Activated naive CD4-positive, alpha-beta T cell treated with anti-CD3 and anti-CD28 coated beads for 36 hours (primary cell): ENCODE measurements at places on chromosomes 1 and 21. TPM values are rescaled to one million over a fixed set of nuclear protein-coding genes. Genes with fewer than 3 reads are reported as not detected.

THEM4 gene
- total RNA-seq, result 20.1 TPM

- H3K4me1 ChIP-seq, result peaks cover 8% of the 10 kb centered on the region
- DNase-seq, result peak; percentile 37
- H3K27me3 ChIP-seq, result no peaks in the 10 kb centered on the region
- H3K4me3 ChIP-seq, result no peak overlapping the region
Observed at GRCh38 chr21:43352568-43353281, 74.2 kb downstream of the SIK1 start.

DNA sequence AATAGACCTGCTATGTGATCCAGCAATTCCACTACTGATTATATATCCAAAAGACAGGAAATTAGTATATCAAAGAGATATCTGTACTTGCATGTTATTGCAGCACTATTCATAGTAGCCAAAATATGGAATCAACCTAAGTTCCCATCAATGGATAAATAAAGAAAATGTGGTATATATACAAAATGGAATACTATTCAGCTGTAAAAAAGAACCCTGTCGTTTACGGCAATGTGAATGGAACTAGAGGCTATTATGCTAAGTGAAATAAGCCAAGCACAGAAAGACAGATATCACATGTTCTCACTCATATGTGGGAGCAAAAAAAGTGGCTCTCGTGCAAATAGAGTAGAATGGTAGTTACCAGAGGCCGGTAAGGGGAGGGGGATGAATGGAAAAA lies 9.2 kb downstream of the DNAH14 start:
- no peak overlapping the region for H3K4me3 ChIP-seq
- H3K36me3 ChIP-seq, result peaks cover 3% of the 10 kb centered on the region
- no peak for DNase-seq
- H3K27me3 ChIP-seq, result peaks cover 6% of the 10 kb centered on the region

PROK1 gene
- not detected for total RNA-seq

GRCh38 chr1:205746757-205747412 lies 3.1 kb downstream of the NUCKS1 start:
- no peaks in the 10 kb centered on the region for H3K27me3 ChIP-seq
- DNase-seq, result no peak
- peaks cover 29% of the 10 kb centered on the region for H3K36me3 ChIP-seq
- peak overlapping the region; percentile 65 for H3K27ac ChIP-seq

DNA sequence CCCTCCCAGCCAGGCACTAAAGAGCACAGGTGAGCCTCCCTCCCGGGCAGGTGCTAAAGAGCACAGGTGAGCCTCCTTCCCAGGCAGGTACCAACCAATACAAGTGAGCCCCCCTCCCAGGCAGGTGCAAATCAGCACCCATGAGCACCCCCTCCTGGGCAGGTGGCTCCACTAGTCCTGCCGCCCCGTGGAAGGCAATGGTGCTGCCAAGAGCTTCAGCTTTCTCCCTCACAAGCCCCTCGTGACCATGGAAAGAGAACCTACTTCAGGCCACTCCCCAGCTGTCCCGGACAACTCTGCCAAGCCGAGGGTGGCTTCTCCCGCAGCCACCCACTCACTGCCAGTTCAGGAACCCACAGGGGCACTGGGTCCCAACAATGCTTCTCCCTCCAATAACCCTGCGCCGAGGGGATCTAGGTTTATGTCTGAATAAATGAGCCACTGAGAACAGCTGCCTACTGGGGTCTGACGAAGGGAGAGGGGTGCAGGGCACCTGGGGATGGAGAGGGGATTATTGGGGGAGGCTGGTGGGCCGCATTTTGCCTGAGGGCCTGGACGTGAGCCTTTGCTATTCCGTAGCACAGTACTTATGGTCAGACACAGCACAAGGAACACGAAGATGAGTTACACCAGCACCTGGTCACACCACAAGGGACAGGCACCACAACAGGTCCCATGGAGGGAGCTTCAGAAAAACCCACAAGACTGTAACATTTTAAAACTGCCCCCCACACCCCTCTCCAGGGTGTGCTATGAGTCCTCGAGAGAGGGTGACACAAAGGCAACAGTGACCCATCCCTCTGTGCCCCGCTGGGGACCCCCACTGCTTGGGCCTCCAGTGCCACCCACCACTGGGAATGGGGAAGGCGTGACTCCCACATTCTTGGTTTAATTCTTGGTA lies 46.3 kb downstream of the PRDM15 start:
- H3K4me3 ChIP-seq, result no peak overlapping the region
- H3K4me1 ChIP-seq, result no peaks in the 10 kb centered on the region
- DNase-seq, result no peak
- peaks cover 12% of the 10 kb centered on the region for H3K36me3 ChIP-seq
- no peaks in the 10 kb centered on the region for H3K27me3 ChIP-seq

DNA sequence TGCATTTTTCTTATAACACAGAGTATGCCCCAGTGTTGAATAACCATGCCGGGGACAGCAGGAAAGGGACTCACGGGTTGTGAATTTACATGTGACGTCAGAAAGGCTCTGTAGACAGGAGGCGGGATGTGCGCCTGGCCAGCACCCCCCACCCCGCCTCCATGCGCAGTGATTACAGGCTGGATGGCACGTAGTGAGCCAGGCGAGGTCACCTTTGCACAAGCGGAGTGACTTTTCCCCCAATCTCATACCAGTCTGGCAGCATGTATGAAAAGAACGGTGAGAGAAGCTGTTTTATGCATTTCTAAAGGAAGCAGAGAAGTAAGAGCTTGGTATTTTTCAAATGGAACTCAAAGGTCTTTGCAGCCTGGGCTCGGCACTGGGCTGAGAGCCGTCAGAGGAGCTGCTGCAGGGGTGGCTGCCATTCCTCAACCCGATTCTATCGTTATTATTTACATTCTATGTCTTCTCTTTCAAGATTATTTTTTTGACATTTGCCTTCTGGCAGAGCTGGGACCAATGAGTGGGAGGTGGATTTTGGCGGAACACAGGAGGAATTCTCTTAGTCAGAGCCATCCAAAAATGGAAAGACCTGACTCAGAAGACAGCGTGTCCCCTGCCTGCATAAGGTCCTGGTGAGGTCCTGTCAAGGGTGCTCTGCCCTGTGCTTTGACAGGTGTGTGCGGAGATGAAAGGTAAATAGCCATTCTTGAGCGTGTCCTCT lies 115.6 kb upstream of the SLC45A1 start:
- H3K27ac ChIP-seq, result no peak overlapping the region
- no peaks in the 10 kb centered on the region for H3K36me3 ChIP-seq
- no peak for DNase-seq
- H3K4me3 ChIP-seq, result no peak overlapping the region
- peaks cover 5% of the 10 kb centered on the region for H3K4me1 ChIP-seq

RIMKLA gene
- 1.2 TPM for total RNA-seq

DNA sequence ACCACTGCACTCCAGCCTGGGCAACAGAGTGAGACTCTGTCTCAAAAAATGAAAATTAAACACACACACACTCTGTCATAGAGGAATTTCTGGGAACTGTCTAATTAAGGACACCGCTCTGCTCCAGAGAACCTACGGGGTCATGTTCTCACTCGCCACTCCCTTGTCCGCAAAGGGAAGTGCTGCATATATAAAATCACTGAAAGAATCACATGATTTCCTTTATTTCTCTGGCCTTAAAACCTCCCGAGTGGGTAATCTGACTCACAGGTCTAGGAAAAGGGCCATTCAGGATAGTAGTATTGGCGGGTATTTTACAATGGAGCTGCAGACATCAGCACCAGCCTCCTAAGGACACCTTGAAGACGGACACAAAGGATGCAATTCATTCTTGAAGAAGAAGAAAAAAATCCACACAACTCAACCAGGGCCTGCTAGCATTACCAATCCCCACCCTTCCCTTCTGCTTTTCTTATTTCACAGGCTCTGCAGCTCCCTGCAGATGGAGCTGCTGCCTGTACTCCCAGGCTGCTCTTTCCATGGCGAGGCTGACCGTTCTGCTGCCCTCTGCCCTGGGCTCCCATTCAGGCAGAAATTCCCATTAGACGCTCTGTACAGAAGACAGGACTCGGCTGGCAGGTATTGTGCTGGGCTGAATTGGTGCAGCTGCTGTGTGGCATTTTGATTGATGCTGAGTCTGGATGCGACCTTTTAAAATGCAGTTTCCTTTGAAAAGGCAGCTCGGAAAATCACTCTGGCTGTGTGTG lies 53.3 kb upstream of the FAM89A start:
- no peak overlapping the region for H3K27ac ChIP-seq
- no peaks in the 10 kb centered on the region for H3K36me3 ChIP-seq
- no peak overlapping the region for H3K4me3 ChIP-seq
- H3K27me3 ChIP-seq, result peaks cover 18% of the 10 kb centered on the region
- no peak for DNase-seq

GRCh38 chr1:174376030-174376429 lies 71.7 kb upstream of the GPR52 start:
- H3K4me1 ChIP-seq, result no peaks in the 10 kb centered on the region
- no peak overlapping the region for H3K27ac ChIP-seq
- no peaks in the 10 kb centered on the region for H3K27me3 ChIP-seq
- DNase-seq, result no peak

- no peak for DNase-seq
- no peaks in the 10 kb centered on the region for H3K4me1 ChIP-seq
- H3K4me3 ChIP-seq, result no peak overlapping the region
- H3K36me3 ChIP-seq, result no peaks in the 10 kb centered on the region
Observed at GRCh38 chr1:196513821-196514220, 94.4 kb downstream of the KCNT2 start.

DNA sequence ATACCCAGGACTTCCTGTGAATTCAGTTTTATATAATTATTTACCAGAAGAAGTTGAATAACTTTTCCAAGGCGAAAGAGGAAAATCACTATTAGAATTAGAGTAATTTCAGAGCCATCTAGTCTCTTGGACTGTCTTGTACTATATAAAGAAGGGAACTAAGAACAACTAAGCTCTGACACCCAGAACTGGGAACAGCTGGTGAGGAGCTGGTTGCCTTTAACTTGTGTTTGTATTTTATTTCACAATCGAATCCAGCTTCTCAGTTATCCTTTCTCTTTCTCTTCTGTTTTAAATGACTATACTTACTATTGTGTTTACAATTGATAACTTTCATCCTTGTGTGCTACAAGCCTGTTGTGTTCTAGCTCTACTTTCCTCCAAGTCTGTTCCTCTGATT lies 8.4 kb downstream of the SNX27 start:
- peaks cover 51% of the 10 kb centered on the region for H3K4me1 ChIP-seq
- no peak overlapping the region for H3K27ac ChIP-seq
- peaks cover 2% of the 10 kb centered on the region for H3K36me3 ChIP-seq
- H3K27me3 ChIP-seq, result no peaks in the 10 kb centered on the region

MUTYH gene
- total RNA-seq, result 45.0 TPM
